Activated naive CD4-positive, alpha-beta T cell treated with anti-CD3 and anti-CD28 coated beads, Interleukin-2, amount 10 ng/mL, durations not matched to agents 7 days and 5 days (primary cell): ENCODE measurements at places on chromosomes 3 and 15.
A peak's percentile ranks its signal among the peaks of the same experiment; 100 is the strongest.

DNA sequence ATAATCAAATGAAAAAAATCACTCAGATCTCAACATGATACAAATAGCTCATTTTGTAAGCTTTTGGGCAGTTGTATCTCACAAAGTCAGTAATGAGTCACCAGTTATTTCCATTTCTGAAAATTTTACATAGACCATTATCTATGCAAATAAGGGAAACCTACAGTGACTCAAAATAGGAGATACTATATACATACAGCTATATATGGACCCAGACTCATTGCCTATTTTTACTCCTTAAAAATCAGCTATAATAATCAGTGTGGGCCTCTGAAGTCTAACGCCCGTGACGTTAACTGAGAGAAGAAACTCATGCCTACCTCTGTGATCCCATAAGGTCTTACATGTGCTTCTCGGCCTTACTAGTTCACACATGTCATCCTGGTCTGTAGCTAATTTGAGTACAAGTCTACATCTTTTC, 31.6 kb downstream of the LRIG1 start:
- H3K27me3 ChIP-seq: no peaks in the 10 kb centered on the region
- H3K4me3 ChIP-seq: no peak overlapping the region
- DNase-seq: no peak
- no peak overlapping the region for H3K27ac ChIP-seq

DNA sequence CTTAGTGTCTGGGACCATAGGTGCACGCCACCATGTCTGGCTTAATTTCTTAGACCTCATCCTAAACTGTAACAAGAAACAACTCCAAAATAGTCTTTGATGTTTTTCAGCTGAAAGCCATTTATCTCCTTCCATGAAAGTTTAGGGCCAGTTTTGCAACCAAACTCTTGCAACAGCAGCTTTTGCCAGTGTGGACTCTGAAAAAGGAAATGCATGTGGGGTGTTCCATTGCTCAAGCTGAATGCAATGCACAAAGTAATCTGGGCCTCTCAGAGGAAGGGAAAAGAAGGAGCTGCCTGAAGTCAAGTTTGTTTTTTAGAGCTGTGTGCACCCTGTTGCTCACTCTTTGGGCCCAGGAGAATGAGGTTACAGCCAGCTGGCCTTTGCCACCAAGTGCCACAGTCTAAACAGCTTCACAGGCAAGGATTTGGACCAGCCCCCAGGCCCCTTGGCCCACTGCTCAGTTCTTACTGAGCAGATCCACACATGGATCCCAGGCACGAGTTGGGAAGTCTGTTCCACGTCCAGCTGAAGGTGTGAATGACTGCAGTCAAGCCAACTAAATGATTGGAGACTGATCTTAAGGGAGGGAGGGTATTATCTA, 212.3 kb upstream of the LRRFIP2 start:
- H3K4me3 ChIP-seq: no peak overlapping the region
- H3K27me3 ChIP-seq: no peaks in the 10 kb centered on the region
- no peaks in the 10 kb centered on the region for H3K4me1 ChIP-seq
- no peak for DNase-seq
- H3K27ac ChIP-seq: no peak overlapping the region

- peaks cover 38% of the 10 kb centered on the region for H3K36me3 ChIP-seq
- no peak overlapping the region for H3K4me3 ChIP-seq
- no peak overlapping the region for H3K27ac ChIP-seq
Measured at GRCh38 chr3:49279376-49279775, 2.3 kb upstream of the C3orf62 start.

DNA sequence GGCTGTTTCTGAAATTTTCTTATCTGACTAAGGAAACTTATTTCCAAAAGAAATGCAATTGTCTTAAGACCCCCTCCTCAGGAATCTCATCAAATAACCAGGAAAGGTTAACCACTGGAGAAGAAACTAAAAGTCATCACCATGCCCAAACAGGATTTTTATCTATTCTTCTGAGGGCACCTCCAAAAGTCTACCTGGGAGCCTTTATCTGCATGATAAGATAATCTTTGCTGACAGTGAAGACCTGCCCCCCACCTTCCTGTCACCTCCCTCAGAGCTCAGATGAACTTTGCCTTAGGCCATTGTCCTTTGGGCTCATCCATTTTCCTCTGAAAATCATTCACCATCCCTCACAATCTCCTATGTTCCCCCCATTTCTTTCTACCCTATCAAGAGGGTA, 137.3 kb upstream of the SMAD3 start:
- H3K4me3 ChIP-seq: no peak overlapping the region
- H3K27me3 ChIP-seq: peaks cover 54% of the 10 kb centered on the region
- H3K27ac ChIP-seq: no peak overlapping the region
- no peaks in the 10 kb centered on the region for H3K36me3 ChIP-seq
- no peak for DNase-seq

- H3K4me1 ChIP-seq: peaks cover 22% of the 10 kb centered on the region
- no peak overlapping the region for H3K4me3 ChIP-seq
- no peak overlapping the region for H3K27ac ChIP-seq
- no peaks in the 10 kb centered on the region for H3K27me3 ChIP-seq
- DNase-seq: no peak
- H3K36me3 ChIP-seq: peaks cover 10% of the 10 kb centered on the region
Measured at GRCh38 chr15:41955807-41956525, 16.4 kb downstream of the EHD4 start.

- no peak overlapping the region for H3K4me3 ChIP-seq
- peaks cover 15% of the 10 kb centered on the region for H3K4me1 ChIP-seq
- no peaks in the 10 kb centered on the region for H3K27me3 ChIP-seq
- H3K36me3 ChIP-seq: no peaks in the 10 kb centered on the region
- H3K27ac ChIP-seq: no peak overlapping the region
- no peak for DNase-seq
Measured at GRCh38 chr3:107661447-107662123, 138.8 kb downstream of the BBX start.

- H3K4me1 ChIP-seq: peaks cover 68% of the 10 kb centered on the region
- peaks cover 37% of the 10 kb centered on the region for H3K36me3 ChIP-seq
- peaks cover 24% of the 10 kb centered on the region for H3K27me3 ChIP-seq
- peak overlapping the region; percentile 85 for H3K27ac ChIP-seq
- peak overlapping the region; percentile 97 for H3K4me3 ChIP-seq
Measured at GRCh38 chr3:125052624-125053303, 3.0 kb downstream of the HEG1 start.

DNA sequence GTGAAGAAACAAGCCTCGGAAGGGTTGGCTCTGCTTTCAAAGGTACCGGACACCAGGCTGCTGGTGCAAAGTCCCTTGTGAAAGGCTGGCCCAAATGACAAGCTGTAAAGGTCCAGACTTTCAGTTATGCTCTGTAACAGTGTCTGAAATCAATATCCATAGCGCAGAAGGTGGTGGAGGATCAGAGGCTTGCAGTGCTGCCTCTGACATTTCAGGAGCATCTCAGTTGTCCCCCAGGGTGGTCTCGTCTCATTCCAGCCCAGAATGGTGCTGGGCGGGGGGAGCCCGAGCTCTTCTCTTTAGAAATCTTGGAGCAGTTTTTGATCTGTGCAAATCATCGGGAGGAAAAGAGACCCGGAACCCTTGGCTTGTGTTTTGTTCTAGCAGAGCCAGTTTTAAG, 402.3 kb upstream of the RGMA start:
- H3K36me3 ChIP-seq: no peaks in the 10 kb centered on the region
- no peak overlapping the region for H3K4me3 ChIP-seq
- no peak for DNase-seq
- H3K27me3 ChIP-seq: no peaks in the 10 kb centered on the region

DNA sequence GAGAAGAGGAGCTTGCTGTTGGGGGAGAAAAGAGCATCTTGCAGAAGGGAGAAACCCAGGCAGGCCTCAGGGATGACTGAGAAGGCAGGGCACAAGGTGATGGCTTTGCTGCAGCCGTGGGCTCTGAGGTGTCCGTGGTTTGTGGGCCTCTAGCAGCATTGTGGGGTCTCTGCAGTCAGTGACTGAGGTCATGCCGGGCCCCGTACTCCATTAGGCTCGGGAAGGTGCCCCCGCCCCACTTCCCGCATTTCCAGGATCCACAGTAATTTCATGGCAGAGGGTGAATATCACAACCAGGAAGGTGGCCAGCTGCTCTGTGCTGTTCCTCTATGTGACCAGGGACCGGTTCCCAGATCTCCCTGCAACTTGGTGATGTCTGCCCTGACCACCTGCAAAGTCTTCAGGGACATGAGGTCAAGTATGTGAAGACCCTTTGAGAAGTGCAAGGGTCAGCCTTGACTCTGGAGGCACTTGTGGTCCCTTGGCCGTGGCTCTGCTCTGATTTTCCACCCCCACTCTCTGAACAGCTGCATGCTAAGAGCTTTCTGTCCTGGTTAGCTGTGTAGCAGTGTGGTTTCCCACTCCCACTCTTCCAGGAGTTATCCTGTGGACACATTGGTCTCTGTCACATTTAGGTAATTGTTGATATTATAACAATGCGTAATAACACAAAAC, 3.6 kb downstream of the KLF13 start:
- H3K36me3 ChIP-seq: peaks cover 51% of the 10 kb centered on the region
- H3K4me3 ChIP-seq: peak overlapping the region; percentile 89
- H3K27me3 ChIP-seq: no peaks in the 10 kb centered on the region
- DNase-seq: no peak
- H3K4me1 ChIP-seq: peaks cover 64% of the 10 kb centered on the region

DNA sequence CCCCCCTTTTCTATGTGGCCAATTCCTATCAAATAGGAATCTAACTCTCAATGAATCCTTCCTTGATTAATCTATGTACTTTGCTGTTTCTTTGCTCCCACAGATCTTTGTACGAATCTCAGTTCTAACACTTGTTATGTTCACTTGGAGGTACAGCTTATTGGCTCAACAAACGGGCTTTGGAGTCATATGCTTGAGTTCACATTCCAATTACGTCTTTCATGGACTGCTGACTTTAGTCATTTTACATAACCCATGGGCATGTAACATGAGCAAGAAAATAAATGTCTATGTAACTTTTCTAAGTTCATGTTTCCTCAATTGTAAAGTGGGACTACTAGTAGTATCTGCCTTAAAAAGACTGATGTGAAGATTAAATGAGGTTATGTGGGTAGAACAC, 123.2 kb upstream of the TBC1D5 start:
- DNase-seq: no peak
- no peak overlapping the region for H3K4me3 ChIP-seq
- peaks cover 5% of the 10 kb centered on the region for H3K27me3 ChIP-seq
- no peaks in the 10 kb centered on the region for H3K36me3 ChIP-seq
- no peaks in the 10 kb centered on the region for H3K4me1 ChIP-seq

GRCh38 chr3:32483772-32484171, 18.9 kb downstream of the CMTM6 start:
- H3K27ac ChIP-seq: no peak overlapping the region
- H3K36me3 ChIP-seq: peaks cover 67% of the 10 kb centered on the region
- no peaks in the 10 kb centered on the region for H3K27me3 ChIP-seq
- no peak for DNase-seq
- no peak overlapping the region for H3K4me3 ChIP-seq
